ENCODE measurements at places on chromosomes 11 and 22.

DNA sequence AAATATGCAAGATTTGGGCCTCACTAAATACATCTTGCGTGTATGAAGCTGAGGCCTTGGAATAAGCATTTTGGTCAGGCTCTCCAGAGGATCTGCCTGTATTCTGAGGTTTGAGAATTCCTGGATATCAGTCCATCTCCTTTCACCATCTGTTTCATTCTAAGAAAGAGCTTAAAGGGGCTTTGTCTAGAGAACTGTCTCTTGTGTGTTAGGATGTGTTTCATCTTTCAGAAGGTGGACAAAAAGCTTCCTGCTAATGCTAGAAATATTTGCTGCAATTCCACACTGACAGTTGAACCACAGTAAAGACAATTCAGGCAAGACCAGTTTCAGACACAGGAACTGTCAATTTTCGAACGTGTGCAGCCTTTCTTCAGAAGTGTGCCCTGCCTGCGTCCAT lies 185.4 kb downstream of the DBX1 start:
- DNase-seq: no peak

GRCh38 chr11:128903248-128904061 lies 12.3 kb downstream of the KCNJ5 start:
- DNase-seq: no peak

DNA sequence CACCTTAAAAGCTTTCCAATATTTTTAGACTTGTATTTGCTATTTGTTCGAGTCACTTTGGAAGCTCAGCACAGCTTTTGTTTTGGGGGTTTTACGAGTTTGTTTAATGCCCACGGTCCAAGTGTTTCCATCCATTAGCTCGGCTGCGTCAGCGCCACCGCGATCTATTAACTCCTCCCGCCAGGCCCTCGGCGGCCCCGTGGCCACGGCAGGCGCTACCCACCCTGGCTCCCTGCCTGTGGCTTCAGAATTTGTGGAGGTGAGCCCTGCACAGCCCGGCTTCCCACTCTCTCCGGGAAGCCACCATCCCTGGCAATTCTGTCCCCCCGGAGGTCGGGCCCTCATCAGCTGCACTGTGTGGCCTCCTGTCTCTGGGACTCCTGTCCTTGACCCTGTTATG lies 648.5 kb downstream of the BRD1 start:
- no peak for DNase-seq

DNA sequence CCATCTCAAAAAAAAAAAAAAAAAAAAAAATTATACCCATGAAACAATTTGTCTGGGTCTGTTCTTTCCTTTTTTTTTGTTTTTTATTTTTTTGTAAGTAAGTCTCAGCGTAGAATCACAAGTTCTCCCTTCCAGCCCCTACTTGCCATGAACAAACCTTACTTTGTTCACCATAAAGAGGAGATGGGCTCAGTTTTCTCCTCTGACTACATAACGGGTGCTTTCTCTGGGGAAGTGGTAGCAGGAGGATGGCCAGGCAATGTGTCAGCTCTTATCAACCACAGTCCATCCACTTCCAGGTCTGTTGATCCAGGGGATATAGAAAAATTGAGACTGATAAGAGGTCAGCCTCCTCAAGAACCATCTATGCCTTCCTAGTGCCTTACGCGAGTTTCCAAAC lies 11.0 kb downstream of the ASCC2 start:
- no peak for DNase-seq

- no peak for DNase-seq
Measured at GRCh38 chr22:44526779-44527126, 28.7 kb upstream of the RTL6 start.

DNA sequence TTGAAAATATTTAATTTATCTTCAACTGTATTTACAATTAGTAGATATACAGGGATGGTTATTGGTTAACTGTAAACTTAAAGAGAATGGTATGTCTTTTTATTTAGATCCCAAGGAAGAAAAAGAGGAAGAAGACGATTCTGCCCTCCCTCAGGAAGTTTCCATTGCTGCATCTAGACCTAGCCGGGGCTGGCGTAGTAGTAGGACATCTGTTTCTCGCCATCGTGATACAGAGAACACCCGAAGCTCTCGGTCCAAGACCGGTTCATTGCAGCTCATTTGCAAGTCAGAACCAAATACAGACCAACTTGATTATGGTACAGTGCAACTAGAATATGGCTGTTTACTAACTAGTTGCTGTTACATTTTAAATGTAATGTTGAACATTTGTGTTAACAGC lies 12.7 kb upstream of the CNTF start:
- DNase-seq: no peak

GRCh38 chr11:65899356-65900124 lies 648 bp downstream of the FOSL1 start:
- DNase-seq: peak; percentile 85

DNA sequence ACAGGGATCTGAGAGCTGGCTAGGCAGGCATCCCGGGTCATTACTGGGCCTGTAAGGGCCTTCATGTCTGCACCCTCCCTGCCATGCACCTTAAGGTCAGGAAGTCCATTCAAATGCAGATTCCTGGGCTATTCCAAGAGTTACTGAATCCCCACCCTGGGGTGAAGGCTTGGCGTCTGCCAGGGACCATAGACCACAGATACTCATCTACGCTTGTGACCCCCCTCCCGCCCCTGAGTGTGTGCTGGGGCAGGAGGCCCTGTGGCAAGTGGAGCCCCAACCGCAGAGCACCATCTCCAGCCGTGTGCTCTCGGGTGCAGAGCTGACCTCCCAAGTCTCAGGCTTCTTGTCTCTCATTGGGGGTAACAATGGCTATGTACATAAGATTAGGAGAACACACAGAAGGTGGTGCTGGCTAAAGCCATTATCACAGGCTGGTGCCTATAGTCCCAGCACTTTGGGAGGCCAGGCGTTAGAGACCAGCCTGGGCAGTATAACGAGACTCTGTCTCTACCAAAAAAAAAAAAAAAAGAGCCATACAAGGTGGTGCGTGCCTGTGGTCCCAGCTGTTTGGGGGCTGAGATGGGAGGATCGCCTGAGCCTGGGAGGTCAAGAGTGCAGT lies 19.1 kb upstream of the KCNQ1OT1 start:
- no peak for DNase-seq

DNA sequence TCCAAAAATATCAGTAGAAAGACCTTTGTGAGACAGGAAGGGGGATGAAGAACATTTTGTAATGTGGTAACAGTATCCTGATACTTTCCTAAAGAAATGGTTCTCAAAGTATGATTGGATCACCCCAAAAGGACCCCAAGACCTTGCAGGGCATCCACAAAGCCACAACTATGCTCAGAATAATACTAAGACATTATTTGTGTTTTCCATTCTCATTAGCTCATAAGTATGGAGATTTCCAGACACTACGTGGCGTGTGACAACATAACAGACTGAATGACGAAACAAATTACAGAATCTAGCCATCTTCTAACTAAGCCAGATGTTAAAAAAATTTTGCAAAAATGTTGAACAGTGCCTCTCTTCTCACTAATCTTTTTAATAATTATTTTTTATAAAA lies 24.9 kb downstream of the CHEK2 start:
- peak; percentile 45 for DNase-seq

- no peak for DNase-seq
Measured at GRCh38 chr11:102600666-102601065, 24.5 kb downstream of the MMP20 start.

DNA sequence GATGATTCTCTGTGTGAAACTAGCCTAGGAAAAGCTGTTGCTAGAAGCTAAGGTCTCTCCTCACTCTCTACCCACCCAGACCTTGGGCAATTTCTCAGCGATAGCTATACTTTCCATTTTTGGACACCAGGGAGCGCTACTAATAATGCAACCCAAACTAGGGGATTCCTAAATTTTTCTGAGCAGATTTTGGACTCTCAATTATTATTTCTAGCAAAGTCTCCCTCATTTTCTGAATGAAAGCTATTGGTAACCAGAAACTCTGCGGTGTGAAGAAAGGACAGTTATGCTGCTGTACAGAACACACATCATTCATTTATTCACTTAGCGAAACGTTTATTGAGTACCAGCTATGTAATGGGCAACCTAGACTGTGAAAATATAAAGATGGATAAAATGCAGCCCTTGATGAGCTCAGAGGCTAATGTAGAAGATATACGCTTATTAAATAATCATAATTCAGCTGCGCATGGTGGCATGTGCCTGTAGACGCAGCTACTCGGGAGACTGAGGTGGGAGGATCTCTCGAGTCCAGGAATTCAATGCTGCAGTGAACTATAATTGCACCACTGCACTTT lies 6.1 kb upstream of the STIM1 start:
- peak; percentile 75 for DNase-seq

GRCh38 chr11:33859306-33859705 lies 32.6 kb downstream of the LMO2 start:
- DNase-seq: no peak

- no peak for DNase-seq
Measured at GRCh38 chr11:126024123-126024522, 38.5 kb downstream of the CDON start.

- no peak for DNase-seq
Measured at GRCh38 chr11:120652705-120653335, 141.3 kb downstream of the GRIK4 start.
